ENCODE measurements at places on chromosomes 7 and 10. TPM values are rescaled to one million over a fixed set of nuclear protein-coding genes. Genes with fewer than 3 reads are reported as not detected.

NRP1 gene
- total RNA-seq = 24.0 TPM

CPA2 gene
- total RNA-seq = 0.40 TPM

SYT15 gene
- 0.63 TPM for total RNA-seq

ASL gene
- total RNA-seq = 47.9 TPM

HOGA1 gene
- 0.43 TPM for total RNA-seq

VGF gene
- 2.8 TPM for total RNA-seq

MBLAC1 gene
- total RNA-seq = 1.4 TPM

ASB10 gene
- total RNA-seq = not detected

- peak; percentile 75 for DNase-seq
Observed at GRCh38 chr7:157690058-157690832, 353.4 kb downstream of the DNAJB6 start.

DNA sequence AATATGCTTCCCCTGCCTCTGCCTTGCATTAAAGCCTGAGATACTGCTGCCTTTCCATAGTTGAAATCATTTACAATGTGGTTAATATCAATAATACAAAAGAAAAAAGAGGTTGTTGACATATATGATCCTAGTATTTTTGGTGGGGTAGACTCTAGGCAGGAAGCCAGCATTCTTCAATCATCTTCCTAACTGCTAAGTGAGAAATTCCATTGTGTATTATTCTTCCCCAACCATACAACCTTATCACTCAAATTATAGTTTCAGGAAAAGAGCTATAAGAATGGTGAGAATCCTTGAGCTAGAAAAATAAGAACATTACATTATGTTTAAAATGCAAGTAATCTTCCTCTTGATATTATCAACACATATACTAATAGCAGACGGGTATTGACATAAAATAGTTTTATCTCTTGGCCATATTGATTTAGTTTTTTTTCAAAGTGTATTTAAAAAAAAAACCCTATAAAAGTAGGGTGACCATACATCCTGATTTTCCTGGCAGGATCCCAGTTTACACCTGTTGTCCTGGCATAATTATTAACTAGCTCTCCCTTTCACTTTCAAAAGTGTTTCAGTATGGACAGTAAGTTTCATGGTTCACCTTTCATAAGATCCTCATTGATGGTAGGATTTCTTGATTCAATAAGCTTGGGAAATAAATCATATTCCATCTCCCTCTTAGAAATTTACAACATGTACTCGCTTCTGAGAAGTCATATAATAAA lies 33.4 kb upstream of the WASL start:
- DNase-seq = no peak

DNA sequence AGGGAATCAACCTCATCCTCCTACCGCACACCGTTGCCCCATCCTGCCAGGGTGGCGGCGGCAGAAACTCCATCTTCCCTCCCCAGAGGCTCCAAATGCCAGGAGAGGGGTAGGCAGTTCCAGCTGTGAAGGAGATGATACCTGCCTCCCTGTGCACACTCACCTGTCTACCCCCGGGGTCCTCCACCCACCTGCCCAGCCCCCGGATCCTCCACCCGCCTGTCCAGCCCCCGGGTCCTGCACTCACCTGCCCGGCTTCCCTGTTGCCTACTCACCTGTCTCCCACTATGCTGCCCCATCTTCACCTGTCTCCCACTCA lies 13.4 kb upstream of the DNAAF5 start:
- DNase-seq = no peak

DNA sequence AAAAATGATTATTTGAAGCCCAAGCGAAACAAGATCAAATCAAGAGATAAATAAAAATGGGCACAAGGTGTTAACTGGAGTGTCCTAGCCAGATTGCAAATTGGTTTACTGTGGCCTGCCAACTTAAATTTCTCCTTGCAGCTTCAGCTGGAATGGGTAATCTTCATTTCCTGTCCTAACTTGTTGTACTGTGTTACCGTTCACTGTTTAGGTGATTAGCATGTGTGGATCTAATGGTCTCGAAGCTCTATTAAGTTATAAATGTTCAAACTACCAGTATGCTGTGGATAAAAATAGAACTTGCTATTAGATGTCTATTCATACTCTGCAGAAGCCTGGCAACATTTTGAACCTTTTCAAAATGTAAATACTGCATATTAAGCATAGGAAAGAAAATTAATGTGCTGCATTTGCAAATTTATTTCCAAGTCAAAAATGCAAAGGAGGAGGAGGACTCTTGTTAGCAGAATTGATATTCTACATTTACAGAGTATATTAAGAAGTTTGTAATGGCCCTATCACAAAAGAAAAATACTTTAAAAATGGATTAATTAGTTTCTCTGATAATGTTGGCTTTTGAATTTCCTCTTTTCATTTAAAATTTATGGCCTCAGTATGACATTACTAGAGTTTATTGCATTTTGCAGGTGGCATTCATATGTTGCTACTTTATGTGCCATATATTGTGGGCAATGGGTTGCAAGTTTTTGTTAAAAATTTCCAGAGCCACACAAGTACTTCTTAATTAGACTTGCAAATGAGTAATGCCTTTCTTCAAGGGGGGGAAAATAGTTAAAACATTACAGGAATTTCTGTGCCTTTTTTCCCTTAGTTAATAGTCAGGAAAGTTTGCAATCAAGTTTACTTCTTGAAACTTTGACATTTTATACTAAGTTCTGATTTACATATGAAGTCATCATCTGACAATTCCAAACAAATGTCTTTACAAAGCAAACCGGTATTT lies 92.1 kb downstream of the CABCOCO1 start:
- DNase-seq = no peak

- DNase-seq = peak; percentile 84
Observed at GRCh38 chr7:37031571-37032257, 307.4 kb upstream of the AOAH start.

- DNase-seq = no peak
Observed at GRCh38 chr10:3681642-3682554, 103.1 kb downstream of the KLF6 start.

- DNase-seq = peak; percentile 75
Observed at GRCh38 chr10:121070275-121071070, 219.3 kb downstream of the WDR11 start.

DNA sequence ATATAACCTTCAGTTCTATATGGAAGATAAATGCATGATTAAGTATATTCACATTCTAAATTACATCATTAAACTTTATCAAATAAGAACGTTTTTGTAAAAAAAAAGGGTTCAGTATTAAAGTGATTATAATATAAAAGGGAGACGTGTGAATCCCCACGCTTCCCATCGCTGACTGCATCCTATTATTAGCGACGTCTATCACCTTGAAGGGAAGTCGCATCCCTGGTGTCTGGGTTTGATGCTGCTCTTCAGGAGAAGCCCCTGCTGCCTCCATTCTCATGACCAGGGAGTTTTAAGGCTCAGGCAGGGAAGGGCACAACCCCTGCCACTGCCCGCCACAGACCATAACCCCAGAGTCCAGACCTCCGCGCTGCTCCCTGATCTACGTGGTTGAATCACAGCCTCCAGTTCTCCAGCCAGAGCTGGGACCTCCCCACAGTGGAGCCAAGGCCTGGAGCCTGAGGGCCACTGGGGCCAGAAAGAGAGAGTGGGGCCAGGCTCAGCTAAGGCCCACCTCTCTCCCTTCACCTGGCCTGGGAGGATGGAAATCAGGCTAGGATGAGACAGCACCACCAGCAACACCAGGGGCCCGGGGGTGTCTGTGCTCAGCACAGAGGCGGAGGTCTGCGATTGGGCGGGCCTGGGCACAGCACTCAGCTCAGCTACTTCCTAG lies 130.6 kb downstream of the TCERG1L start:
- peak; percentile 37 for DNase-seq

DNA sequence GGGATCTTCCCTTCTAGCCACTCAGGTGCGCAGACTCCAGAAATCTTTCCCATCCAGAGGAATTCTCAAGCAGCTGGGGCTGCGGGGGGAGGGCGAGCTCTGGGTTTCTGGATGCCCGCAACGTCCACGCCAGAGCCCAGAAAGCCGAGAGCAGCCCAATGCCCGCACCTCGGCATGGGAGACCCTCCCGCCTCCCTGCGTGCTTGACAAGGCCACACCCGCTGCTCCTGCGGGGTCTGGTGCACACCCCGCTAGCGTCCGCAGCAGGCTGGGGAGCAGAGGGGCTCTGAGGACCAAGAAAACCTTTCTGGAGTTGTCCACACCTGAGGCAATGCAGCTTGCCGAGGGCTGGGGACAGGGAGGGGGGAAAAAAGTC lies 66.2 kb downstream of the SLC29A4 start:
- DNase-seq = peak; percentile 55

Measured in endodermal cell (in vitro differentiated cells).